ENCODE measurements at places on chromosomes 6 and 20.
A peak's percentile ranks its signal among the peaks of the same experiment; 100 is the strongest.

DNA sequence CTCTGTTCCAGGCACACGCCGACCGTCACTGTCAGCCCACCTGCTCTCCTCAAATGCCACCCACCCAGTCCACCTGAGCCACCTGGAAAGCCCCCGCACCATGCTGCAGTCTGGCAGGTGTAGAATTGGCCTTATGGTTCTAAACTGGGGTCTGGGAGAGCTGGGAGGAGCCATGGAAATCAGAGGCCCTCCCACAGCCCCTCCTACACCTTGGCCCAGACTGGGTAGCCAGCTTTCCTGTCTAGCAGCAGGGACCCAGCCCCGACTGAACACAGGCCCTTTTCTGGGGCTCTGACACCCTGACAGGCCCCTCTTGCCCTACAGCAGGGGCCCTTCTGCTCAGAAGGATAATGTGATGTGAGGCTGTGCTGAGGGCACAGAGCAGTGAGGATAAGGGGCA, 31.1 kb downstream of the LRFN2 start:
- no peak for DNase-seq

DNA sequence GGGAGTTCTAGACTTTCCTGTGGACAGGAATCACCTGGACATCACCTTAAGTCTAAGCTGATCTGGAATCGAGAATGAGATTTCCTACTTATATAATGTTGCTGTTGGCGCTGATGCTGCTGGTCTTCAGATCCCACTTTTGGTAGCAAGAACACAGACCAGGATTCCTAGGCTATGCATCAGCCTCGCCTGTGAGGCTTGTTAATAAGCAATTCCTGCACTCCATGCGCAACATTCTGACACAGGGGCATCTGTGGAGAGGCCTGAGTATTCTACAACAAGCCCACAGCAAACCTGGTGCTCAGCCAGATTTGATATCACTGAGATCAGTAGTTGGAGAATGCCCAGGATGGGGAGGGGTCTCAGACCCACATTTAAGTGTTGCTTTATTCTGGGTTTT, 52.0 kb upstream of the TRIM26 start:
- DNase-seq = no peak

DNA sequence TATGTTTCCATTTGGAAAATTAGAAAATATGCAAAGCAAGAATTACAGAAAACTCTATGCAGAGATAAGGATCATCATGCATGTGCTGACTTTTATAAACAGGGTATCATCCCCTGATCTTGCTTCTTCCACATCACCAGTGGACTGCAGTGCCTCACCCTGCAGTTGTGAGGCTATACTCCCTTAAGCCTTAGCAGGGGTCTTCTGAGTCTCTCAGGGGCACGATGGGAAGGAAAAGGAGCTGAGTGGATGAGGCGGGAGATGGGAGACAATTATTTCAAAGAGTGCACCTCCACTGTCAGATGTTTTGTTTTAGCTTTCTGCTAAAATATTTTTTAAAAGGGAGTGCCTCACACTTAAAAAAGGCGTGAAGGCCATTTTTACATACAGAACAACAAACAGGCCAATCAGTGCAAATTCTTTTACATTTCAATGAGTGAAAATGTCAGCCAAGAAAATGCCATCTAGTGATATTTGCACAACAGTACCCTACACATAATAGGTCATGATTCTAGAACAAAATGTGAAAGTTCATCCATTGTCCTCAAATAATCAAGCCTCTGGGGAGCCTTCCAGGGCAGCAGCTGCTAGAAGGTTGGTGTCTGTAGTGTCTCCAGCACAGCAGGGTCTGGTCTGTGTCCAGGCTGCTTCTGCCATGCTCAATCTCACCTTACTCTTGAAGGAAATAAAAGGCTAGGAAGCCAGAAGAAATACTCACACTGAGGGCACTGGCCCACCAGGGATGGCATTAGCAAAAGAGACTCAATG, 13.2 kb upstream of the SERPINB9 start:
- no peak for DNase-seq

GRCh38 chr6:9315966-9316650, 880.8 kb upstream of the SLC35B3 start:
- no peak for DNase-seq

DNA sequence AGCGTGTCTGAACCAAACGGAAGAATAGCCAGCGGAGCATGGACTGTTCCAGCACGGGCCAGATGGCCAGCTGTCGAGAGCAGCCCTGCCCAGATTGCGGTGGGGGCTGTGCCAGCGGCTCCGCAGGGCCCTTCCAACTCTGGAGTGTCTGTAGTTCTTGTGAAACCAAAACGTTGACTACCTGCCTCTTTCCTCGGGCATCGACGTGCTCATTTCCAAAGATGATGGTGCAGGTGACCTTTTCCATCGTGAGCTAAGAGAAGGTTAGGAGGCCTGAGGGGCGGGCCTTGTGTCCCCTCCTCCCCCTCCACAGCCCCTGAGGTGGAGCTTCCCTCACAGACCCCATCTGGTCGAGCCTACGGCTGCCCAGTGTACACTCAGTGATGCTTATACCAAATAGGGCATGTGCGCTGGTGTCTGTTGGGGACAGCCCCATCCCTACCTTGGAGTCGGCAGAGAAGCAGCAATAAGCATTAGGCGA, 12.9 kb upstream of the C20orf144 start:
- DNase-seq = no peak

- no peak for DNase-seq
Observed at GRCh38 chr6:147738099-147738498, 229.6 kb downstream of the SAMD5 start.

- DNase-seq = no peak
Observed at GRCh38 chr20:10067321-10067720, 32.5 kb downstream of the ANKEF1 start.

DNA sequence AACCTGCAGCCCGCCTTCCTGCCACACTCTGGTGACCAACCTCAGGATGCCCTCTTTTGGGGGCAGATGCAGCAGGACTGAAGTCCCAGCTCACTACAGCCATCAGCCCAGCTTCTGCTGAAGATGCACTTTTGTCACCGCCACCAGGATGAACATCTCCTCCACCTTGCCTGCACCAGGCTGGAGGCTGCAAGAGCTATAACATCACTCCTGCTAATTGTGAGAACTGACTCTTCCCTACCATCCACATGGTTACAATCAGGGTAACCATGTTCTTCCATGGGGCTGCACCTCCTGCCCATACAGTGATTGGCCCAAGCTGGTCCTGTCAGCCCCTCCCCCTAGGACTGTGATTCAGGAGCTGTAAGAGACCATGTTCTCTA, 2.0 kb upstream of the ACTL10 start:
- DNase-seq = no peak

GRCh38 chr20:18754030-18754652, 59.4 kb upstream of the SCP2D1 start:
- DNase-seq = no peak

DNA sequence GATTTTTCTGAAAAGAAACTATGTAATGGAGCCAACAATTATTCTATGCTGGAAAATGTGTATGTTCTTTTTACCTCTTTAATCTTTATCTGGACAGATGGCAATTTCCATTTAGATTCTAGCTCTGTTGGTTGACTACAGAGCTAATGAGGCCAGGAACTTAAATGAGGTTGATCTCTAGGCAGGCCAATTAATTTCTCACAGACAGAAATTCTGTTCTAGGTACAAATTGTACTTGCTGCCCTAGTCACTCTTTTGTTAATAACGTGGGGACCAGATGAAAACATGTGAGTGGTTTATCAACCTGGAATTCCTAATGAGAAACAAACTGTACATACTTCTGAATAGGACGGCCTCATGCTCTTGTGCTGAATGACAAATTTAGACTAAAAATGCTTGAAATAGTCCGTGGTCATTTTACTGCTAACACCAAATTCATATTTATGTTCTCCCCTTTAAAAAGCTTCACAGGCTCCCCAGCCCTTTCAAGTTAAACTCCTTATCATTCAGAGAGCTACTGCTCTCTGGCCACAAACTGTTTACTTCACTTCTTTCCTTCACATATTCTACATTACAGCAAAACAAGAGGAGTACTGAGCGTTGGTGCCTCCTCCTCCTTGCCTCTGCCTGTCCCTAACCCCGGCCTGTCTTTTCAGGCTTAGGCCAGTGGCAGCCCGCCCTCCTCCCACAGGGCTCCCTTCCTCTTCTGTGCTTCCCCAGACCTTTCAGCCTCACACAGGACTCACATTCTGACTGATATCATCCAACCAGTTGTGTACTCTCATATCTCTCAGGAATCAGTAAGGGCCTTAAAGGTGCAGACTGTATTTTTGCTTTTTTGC, 41.4 kb downstream of the DTNBP1 start:
- peak; percentile 11 for DNase-seq

DNA sequence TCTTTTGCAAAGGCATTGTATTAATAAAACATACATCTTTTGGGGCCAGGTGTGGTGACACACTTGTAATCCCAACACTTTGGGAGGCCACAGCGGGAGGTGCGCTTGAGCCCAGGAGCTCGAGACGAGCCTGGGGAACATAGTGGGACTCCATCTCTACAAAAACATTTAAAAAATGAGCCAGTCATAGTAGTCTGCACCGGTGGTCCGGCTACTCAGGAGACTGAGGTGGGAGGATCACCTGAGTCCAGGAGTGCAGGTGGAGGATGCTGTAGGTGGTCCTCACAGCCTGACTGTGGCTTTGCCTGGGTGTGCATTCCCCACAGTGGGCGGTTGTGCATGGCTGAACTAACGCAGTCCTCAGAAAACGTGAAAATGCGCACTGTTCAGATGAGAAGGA, 162.5 kb downstream of the DLL1 start:
- DNase-seq = no peak

- peak; percentile 18 for DNase-seq
Observed at GRCh38 chr20:49831022-49831769, 18.6 kb downstream of the SLC9A8 start.

GRCh38 chr6:112017169-112017568, 36.7 kb upstream of the CCN6 start:
- no peak for DNase-seq

DNA sequence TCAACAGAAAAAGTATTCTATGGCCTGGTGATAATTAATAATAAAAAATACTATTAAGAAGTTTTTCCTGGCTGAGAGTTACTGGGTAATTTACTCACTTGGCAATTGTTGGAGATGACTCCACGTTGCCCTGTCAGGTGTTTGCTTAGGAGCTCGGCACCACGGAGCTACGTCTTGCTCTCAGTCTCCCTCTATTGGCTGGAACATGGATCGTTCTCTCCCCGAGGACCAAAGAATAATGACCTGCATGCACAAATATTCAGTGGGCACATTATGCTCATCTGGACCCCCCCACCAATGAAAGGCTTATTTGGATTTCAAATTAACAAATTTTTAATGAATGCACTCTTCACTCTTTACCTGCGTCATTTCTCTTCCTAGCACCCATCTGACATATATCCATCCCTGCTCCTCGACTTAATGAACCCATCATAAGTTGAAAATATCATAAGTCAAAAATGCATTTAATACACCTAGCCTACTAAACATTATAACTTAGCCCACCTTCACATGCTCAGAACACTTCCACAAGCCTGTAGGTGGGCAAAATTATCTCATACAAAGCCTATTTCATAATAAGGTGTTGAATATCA, 71.0 kb upstream of the CD83 start:
- peak; percentile 44 for DNase-seq

- DNase-seq = no peak
Observed at GRCh38 chr6:167779993-167780655, 46.6 kb upstream of the AFDN start.

DNA sequence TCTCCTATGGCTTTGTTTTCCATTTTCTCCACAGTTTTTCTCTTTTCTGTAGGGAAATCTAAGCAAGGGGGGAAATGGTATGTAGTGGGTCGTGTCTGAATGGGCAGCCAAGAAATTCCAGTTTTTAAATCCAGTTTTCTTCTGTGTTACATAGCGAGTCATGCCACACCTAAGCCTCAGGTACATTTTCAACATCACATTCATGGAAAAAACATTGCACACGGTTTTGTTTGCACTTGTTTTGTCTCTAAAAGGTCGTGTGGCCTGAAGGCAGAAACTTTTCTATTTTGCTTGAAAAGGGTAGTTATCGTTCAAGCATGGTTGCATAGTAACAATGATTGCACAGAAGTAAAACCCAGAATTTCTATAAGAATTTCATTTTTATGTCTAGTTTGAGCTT, 70.5 kb downstream of the MOXD1 start:
- DNase-seq = no peak

GRCh38 chr6:45076217-45076930, 251.8 kb upstream of the RUNX2 start:
- no peak for DNase-seq

- no peak for DNase-seq
Observed at GRCh38 chr6:37516076-37516919, 16.6 kb upstream of the CCDC167 start.

Measured in brain microvascular endothelial cell (primary cell).